ENCODE measurements at places on chromosomes 3 and 15. TPM values are rescaled to one million over a fixed set of nuclear protein-coding genes. Genes with fewer than 3 reads are reported as not detected.

GOLGA6B gene
- not detected for total RNA-seq

GRAMD1C gene
- 5.0 TPM for total RNA-seq

- ATAC-seq: no peak
These were observed 4.6 kb downstream of the PIK3R4 start for GRCh38 chr3:130741946-130742610.

ZMYND10 gene
- total RNA-seq: 0.64 TPM
